ENCODE measurements at places on chromosomes 5 and 9. TPM values are rescaled to one million over a fixed set of nuclear protein-coding genes. Genes with fewer than 3 reads are reported as not detected.

- no peak for DNase-seq
Observed at GRCh38 chr9:72390907-72391306, 25.9 kb upstream of the ZFAND5 start.

DNA sequence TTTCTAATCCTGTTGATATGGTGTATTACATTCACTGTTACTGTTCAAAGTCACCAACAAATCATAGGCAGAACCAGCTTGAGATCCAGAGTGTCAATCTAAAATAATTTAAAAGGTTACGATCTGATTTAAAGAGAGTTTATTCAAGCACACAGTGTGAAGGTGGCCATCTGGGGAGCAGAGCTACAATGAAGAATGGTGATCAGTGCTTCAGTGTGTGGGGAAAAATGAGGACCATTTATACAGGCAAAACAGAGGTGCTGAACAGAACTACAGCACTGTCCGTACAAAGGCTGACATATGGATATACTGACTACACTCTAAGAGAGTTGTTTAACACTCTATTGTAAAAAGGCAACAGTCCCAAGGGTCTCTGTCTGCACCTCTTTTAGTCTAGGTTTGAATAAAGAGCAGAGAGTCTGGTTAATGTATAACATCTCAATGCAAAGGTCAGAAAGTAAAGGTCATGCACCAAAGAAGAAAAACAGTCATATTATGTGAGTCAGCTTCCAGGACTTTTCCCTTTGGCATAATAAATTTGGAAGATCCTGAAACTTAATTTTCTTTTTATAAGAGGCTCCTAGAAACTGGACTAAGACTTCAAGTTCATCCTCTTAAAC, 29.7 kb upstream of the TDRD7 start:
- no peak for DNase-seq

RNF14 gene
- 22.6 TPM for total RNA-seq

PDZD2 gene
- 7.5 TPM for total RNA-seq

DNA sequence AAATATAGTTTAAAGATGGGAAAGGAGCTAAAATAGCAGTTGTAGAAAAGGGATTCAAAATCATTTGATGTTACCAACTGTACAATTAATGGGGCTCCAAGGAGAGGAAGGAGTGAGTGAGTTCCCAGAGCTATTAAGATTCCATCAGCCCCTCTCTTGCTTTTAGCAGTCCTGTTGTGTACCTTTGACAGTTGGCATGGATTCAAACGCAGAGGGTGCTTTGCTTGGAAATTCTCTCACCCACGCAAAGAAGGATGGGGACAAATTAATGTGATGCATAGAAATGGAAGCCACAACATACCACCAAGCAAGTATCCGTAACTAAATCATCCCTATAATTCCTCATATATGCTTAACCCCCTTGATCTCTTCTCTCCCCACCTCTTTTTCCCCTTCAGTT, 461.3 kb downstream of the EBF1 start:
- no peak for DNase-seq

GRCh38 chr5:111221139-111221538, 3.0 kb upstream of the CAMK4 start:
- no peak for DNase-seq

ODF2 gene
- total RNA-seq: 29.9 TPM

GRCh38 chr5:133850811-133851210, 117.6 kb downstream of the C5orf15 start:
- DNase-seq: no peak

DMRT2 gene
- total RNA-seq: not detected

- DNase-seq: peak; percentile 50
Observed at GRCh38 chr9:16704116-16705110, 166.1 kb downstream of the BNC2 start.

GRCh38 chr5:124728968-124729332, 17.5 kb downstream of the ZNF608 start:
- DNase-seq: no peak

- no peak for DNase-seq
Observed at GRCh38 chr5:117731446-117731845, 1156.8 kb upstream of the SEMA6A start.

- DNase-seq: no peak
Observed at GRCh38 chr5:4780633-4781032, 359.5 kb upstream of the ADAMTS16 start.

- no peak for DNase-seq
Observed at GRCh38 chr5:174423558-174423957, 300.8 kb upstream of the MSX2 start.

DNA sequence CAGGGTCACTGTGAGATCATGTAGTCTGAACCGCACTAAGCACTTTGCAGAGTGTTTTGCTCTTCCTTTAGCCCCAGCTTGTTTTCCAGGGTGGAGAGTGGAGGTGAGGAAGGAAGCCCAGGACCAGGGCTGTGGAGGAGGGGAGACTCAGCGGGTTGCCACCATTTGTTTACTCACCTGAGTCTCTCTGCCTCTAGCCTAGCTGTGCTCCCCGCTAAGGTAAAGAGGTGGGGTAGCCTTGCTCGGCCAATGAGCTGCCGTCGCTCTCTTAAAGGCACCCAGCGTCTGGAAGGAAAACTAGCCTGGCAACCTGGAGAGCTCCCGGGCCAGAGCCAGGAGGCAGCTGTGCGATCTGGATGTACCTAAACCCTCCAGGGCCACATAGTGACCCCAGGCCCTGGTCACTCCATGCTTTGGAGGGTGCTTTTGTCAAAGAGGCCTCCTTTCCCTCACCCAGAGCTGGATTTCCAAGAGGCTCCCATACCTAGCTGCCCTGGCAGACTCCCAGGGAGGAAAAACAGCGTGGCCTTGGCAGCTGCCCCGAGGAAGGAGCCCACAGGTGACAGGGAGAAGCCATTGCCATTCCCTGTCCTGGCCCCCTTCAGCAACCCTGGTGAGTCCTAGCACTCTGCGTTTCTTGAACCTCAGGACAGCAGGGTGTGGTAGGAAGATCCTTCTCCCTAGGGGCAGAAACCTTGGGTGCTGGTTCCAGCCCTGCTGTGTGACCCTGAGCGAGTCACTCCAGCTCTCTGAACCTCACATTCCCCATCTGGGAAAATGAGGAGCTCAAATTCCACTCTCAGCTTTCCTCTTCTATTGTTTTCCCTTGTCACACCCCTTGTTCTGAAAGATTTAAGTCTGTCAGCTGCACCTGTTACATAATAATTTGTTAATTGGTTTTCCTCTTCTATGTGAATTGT, 42.4 kb upstream of the LARP1 start:
- peak; percentile 82 for DNase-seq

DNA sequence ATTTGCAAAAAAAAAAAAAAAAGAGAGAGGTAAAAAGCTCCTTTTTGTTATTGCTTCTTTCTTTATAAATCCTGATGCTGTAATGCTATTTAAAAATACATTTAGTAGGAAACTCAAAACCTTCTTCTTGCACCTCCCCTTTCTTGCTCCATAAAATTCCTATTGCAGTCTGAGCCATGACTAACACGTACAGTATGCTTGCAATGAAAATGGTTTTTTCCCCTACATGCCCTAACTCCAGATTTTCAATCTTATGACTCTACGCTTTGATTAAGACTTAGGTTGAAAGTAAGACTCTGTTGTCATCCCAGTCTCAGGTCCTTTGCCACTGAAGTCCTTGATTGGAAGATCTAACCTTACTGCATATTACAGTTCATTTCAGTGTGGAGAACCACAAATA, 23.9 kb downstream of the FGF10 start:
- DNase-seq: no peak

LRRC26 gene
- 1.1 TPM for total RNA-seq

- DNase-seq: no peak
Observed at GRCh38 chr5:96638561-96638960, 23.6 kb upstream of the CAST start.

SLC25A25 gene
- 15.2 TPM for total RNA-seq

DNA sequence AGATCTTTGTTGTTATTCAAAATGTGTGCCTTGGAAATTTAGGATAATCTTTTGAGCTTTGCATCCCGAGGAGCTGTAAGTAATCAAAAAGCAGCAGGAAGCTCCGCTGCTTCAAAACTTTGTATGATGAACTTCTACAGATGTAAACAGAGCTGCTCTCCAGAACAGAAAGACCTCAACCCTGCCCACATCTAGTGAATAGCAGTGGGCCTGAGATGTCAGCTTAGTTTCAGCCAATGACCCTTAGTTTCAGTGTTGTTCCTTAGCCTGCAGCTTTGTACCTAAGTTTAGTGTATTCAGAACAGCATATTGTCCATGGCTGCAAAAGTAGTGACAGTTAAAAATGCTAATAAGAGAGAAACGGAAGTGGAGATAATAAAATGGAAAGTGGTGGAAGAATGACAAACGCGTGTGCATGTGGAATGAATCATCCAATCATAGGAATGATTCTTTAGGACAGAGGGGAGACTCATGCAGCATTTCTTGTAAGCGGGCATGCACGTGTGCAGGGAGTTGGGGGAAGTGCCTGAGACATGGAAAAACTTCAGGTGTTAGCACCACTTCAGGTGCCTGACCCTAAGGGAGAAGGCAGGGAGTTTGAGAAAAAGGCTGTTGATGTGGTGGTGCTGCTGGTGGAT, 24.9 kb downstream of the SNX24 start:
- DNase-seq: no peak

DNA sequence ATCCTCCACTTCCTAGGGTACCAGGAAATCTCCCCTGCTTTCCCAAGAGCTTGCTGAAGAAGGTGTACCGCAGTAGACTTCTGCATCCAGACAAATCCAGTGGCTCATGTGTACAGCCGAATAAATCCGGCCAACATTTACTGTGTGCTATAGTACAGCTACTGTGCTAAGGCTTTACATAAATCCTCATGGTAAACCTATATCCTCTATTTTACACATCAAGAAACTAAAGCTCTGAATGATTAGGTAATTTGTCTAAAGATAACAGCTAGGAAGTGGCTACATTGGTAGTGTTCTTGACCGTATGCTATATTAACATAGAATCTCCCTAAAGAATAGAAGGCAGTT, 511 bp upstream of the WDR41 start:
- no peak for DNase-seq

- DNase-seq: no peak
Observed at GRCh38 chr5:55149308-55149795, 10.6 kb upstream of the GPX8 start.

DNA sequence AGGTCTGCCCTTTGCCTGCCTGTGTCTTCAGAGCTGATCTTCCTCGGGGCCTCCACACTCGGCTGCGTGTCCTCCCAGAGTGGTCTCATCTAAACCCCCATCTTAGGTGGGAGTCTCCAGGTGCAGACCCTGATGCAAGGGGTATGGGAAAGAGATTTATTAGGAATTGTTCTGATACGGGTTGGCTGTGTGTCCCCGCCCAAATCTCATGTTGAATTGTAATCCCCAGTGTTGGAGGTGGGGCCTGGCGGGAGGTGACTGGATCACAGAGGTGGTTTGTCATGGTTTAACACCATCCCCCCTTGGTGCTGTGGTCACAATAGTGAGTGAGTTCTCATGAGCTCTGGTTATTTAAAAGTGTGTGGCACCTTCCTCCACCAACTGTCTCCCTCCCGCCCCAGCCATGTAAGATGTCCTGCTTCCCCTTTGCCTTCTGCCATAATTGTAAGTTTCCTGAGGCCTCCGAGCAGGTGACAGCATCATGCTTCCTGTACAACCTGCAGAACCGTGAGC, 208.4 kb downstream of the AOPEP start:
- no peak for DNase-seq

HSPA5 gene
- 357 TPM for total RNA-seq

COL15A1 gene
- total RNA-seq: 0.44 TPM

DNA sequence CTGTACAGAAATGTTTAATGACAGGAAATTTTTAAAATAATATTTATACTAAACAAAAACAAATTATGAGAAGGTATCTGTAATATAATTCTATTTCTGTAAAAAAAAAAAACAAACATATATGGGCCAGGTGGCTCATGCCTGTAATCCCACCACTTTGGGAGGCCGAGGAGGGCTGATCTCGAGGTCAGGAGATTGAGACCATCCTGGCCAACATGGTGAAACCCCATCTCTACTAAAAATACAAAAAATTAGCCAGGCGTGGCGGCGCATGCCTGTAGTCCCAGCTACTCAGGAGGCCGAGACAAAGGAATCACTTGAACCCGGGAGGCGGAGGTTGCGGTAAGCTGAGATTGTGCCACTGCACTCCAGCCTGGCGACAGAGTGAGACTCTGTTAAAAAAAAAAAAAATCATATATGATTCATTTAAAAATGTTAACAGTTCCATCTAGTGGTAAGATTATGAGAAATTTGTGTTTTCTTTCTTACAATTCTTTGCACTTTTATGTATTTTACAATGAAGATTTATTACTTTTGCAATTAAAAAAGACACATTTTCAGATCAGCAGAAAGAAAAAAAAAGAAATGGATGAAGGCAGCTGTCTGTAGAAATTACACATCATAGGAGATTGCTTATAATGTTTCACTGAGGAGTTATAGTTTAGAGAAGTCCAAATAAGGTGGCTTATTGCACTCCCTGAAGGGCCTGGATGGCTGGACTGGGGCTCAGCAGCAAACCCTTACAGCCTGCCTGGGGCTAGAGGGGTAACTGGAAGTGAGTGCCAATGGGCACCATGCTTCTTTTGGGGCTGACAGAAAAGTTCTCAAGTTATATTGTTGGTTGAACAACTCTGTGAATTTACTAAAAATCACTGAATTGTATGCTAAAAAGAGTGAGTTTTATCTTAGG, 20.3 kb downstream of the C9orf153 start:
- no peak for DNase-seq

TRIP13 gene
- 33.7 TPM for total RNA-seq

DNA sequence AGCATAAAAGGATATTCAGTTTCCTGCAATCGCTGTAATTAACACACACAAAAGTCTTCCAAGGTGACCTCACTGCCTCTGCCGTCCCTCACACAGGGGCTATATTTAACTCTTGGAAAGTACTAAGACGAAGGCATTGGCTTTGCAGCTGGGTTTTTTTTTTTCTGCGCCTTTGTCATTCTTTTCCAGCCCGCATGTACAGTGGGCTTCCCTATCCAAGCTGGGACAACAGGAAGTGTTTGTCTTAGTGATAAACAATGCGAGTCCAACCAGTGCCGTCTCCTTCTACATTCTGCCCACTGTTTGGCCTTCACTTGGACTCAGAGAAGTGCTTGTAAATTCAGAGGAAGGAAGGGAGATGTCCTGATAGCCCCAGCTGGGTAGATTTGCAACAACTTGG, 17.6 kb downstream of the AFAP1L1 start:
- DNase-seq: no peak

DNA sequence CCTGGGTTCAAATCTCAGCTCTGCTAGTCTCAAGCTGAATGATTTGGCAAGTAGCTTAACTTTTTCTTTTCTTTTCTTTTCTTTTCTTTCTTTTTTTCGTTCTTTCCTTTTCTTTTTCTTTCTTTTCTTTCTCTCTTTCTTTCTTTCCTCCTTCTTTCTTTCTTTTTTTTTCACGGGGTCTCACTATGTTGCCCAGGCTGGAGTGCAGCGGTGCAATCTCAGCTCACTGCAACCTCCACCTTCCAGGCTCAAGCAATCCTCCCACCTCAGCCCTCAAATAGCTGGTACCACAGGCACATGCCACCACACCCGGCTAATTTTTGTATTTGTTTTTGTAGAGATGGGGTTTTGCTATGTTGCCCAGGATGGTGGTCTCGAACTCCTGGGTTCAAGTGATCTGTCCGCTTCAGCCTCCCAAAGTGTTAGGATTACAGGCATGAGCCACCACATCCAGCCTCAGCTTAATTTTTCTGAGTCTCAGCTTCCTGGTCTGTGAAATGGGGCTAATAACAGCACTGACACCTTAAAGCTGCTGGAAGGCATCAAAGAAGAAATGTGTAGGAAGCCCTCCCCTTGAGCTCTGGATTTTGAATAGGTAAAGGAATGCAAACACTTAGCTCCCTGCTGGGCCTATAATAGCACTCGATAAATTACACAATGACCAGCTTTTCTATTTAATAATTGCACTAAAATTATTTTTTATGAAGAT, 17.5 kb upstream of the PPARGC1B start:
- no peak for DNase-seq

LIFR gene
- 13.7 TPM for total RNA-seq

- DNase-seq: no peak
Observed at GRCh38 chr5:54001976-54002775, 308.2 kb downstream of the ARL15 start.

Measured in WTC11 (cell line).